ENCODE measurements at places on chromosomes 2 and 18. TPM values are rescaled to one million over a fixed set of nuclear protein-coding genes. Genes with fewer than 3 reads are reported as not detected.

Gene TBR1
- not detected for total RNA-seq

Gene KCNJ3
- total RNA-seq = not detected

Gene SLC16A14
- total RNA-seq = 0.11 TPM

Gene SLC11A1
- total RNA-seq = 0.22 TPM

Gene AP1S3
- 23.6 TPM for total RNA-seq

Gene MPV17
- 56.1 TPM for total RNA-seq

Gene DCDC2C
- not detected for total RNA-seq

Gene SCN9A
- 0.11 TPM for total RNA-seq

Gene SLC19A3
- 1.2 TPM for total RNA-seq

Gene LOXL3
- not detected for total RNA-seq

Measured in placental epithelial cell (primary cell).